ENCODE measurements at places on chromosomes 4 and X.

- no peak for DNase-seq
These were observed 392.0 kb downstream of the MAPK10 start for GRCh38 chr4:85967872-85968271.

- no peak for DNase-seq
These were observed 11.4 kb upstream of the SLAIN2 start for GRCh38 chr4:48329976-48330375.

DNA sequence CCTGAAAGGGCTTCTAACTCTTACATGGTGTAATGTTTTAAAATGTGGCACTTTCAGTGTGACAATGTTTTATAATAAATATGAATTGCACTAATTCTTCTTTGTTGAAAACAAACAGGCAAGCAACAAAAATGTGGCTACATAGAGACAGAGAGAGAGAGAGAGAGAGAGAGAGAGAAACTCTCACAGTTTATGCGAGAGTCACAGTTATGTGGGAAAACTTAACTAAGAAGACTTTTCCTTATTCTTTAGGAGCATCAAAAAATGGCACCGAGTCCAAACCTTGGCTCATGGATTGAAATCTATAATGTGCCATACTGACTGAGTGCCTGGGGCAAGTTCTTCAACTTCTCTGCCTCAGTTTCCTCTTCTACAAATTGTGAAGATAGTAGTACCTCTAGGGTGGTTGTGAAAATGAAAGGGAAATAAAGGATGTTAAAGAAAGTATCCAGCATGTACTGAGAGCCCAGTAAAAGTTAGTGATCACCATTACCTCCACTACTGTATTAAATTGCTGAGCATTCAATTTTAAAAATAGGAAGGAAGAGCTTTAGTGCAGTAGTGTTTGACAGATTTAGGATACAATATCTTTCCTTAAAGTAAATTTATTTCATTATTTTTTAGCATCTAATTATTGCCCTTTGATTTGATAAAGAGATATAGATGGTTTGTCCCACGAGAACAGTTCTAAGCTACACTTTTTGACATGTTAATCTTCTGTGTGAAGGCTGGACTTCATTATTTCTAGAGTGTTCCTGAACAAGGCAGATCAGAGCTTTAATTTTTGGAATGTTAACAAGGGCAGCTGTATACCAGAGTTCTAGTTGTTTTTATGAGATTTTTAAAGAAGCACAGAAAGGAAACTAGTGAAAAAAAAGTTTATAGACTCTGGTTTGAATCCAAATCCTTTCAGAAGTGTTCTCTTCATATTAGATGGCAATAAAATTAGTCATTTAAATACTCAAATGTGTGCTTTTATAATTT, 187.5 kb upstream of the ANK2 start:
- no peak for DNase-seq

DNA sequence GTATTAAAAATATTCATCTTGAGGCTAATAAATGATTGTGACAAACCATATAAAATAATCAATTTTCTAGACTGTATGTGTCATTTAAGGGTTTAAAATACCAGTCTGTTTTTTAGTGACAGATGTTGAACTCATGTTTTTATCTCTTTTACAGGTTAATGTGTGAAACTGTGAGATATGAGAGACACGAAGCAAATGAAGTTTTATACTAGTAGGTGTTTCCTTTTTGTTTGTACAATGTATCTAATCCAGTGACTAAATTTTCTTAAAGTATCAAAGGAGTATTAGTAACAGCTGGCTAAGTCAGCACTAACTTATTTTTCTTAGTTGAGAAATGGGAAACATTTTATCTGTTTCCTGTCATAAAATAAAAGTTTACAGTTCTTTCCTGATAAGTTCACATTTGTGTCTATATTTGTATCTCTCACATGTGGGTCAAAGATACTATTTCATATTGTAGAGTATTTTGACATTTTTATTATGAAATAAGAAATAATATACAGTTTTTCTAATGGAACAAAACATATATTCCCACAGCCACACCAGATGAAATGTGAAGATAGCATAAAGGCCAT, 90.3 kb downstream of the RAPGEF2 start:
- DNase-seq, result no peak

DNA sequence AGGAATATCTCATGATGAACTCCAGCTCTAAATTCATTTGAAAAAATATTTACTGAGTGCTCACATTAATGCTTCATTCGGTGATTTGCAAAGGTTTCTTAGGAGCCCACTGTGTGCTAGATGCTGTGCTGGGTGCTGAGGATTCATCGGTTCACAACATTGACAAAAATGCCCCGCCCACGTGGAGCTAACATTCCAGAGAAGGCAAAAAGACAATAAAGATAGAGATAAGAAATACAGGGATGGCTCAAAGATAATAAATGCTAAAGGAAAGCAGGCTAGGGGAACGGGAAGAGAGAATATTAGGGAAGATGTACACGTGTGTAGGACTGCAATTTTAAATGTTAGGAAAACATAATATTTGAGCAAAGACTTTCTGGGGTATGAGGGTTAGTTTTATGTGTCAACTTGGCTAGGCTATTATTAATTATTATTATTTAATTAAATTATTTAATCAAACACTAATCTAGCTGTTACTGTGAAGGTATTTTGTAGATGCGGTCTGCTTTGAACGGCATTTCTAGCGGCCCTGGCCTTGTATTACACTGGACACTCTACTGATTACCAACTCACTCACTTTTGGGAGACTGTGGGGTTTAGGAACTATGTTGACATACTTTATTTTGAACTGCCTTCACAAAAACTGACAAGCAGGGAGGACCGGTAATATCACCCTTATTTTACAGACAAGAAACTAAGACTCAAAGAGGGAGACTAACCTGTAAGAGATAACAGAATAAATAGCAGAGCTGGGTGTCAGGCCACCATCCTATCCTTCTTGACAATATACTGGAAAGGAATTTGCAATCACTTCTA, 61.9 kb upstream of the IRF2 start:
- no peak for DNase-seq

DNA sequence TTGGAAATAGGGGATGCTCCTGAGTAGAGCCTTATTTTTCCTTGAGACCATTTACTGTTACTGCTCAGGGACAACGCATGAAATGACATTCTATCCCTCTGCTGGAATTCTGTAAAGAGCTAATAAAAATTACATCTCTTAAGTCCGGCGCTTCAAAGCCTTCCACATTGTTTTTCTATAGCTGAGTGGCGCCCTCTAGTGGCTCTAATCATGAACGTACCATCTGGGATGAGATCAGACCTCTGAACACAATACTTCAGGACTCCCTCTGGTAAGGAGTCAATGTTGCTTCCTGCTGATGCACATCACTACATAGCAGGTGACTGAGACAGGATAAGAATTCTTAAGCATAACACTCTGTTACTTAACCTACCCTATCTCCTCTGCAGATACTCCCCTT, 6.0 kb downstream of the HMGN5 start:
- DNase-seq, result peak; percentile 1

DNA sequence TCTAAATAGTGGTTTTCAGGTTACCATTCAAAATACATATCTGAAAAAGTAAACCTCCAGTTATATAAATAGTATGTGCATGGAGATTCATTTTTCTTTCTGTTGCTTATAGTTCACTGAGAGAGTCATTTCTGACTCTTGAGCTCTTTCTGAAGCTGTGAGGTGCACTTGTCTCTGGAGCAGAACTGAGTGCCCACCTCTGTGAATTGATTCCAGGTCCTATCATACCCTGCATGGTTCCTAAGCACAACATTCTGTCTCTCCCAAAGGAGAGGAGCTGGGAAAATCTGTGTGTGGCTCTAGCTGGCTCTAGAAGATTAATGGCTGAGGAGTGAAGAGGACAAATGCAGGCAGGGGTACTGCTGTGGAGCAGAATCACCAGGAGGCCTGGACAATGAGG, 161.6 kb upstream of the HCCS start:
- DNase-seq, result no peak

GRCh38 chr4:56728512-56728911, 47.4 kb upstream of the HOPX start:
- no peak for DNase-seq

- DNase-seq, result no peak
These were observed 384.9 kb upstream of the SLC7A11 start for GRCh38 chr4:138627096-138627495.

DNA sequence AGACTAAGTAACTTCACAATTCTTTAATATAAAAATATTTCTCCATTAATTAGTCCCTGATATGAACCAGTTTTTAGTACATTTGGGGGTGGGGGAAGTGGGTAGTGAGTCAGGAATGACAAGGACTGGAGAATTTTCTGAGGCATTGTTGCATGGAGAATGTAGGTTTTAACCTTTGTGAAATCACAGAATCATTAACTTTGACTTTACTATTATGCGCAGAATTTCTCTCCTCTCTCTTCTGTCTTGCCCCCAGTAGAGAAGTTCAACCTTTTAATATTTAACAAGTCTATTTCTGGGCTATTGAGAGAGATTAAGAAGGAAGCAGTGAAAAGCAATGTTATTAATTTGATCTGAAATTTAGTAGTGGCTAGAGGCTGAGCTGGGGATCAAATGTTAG, 597.0 kb downstream of the PCDH18 start:
- DNase-seq, result no peak

DNA sequence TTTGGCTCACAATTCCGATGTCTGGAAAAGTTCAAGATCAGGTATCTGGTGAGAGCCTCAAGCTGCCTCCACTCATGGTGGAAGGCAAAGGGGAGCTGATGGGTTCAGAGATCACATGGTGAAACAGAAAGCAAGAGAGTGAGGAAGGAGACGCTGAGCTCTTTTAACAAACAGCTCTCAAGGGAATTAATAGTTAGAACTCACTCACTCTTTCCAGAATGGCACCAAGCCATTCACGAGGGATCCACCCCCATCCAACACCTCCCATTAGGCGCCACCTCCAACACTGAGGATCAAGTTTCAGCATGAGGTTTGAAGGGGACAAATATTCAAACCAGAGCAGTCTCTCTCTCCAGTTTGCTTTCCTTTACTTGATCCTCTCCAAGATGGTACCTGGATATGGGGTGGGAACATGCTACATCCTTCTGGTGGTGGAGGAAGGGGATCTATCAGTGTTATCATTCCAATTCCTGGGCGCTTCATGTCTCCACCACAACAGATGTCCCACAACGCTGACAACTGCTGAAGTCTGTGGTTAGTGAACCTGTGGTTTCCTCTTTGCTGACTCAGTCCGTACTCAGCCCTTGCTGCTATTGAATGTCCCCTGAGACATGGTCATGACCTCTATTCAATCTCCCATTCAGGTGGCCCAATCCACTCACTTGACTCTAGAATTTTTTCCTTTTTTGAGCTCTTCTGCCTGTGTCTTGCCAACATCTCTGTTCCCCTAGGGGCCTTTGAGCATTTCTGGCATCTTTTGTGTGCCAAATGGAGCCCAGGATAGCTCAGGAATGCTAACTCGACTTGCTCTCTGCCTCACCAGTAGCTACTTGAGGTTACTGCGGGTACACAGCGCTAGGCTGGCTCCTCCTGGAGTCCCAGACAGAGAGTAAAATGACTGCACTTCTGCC, 395.2 kb downstream of the MID1IP1 start:
- no peak for DNase-seq

DNA sequence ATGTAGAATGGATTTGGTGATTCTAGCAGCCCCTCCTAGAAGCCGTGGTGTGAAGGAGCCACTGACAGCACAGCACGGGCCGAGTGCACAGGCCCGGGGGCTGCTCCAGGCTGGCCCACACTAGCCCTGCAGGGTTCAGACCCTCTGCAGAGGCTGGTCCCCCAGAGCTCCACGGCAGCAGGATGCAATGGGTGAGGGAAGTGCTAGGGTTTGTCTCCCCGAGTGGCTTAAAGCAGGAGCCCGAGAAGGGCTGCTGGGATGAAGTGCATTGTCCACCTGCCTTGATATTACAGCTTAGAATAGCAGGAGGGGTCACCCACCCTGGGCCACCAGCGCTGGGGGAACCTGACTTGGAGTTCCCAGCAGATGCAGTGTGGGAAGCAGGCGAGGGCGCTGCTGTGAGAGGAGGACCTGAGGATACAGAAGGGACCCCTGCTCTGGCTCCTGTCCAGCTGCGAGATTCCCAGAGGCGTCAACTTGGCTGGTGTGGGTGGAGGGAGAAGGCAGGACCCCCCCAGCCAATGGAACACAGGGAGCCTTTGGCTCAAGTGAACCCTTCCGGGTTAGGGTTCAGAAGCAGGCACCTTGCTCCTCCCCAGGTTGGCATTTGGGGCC, 30.0 kb downstream of the WDR1 start:
- no peak for DNase-seq

DNA sequence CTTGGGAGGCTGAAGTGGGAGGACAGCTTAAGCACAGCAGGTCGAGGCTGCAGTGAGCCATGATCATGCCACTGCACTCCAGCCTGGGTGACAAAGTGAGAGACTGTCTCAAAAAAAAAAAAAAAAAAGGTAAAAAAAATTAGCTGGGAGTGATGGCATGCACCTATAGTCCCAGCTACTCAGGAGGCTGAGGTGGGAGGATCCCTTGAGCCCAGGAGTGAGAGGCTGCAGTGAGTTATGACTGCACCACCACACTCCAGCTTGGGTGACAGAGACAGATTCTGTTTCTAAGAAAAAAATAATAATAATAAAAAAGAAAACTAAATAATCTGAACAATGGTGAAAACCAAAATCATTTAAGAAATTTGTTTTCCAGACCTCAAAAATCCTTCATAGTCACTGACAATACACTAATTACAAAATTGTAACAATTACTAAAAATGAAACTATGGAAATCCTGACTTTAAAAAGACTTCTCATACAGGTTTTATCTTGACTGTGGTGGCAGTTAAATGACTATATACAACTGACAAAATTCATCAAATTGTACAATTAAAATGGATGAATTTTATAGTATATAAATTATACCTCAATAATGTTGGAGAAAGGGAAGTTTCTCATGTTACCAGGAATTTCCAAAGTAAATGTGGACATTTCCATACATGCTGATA, 31.3 kb downstream of the PHF8 start:
- no peak for DNase-seq

DNA sequence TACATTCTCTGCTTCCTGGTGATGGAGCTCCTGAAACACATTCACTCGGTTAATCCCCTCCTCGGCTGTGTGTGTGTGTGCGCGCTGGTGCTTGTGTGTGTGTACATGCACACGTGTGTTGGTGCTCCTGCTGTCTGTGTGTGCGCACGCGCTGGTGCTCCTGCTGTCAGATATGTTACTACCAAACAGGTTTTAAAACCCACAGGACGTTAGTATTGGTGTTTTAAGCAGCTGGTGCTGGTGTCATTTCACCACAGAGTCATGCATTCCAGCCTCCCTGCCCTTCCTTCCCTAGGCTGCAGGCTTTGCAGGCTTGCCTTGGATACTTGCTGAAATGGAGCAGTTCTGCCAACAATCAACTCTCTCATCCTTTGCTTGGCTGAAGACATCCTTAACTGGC, 48.1 kb upstream of the CPLX1 start:
- DNase-seq, result no peak

GRCh38 chr4:15654593-15655222, 449 bp downstream of the FBXL5 start:
- DNase-seq, result peak; percentile 11

GRCh38 chr4:38386654-38387188, 277.3 kb upstream of the KLF3 start:
- no peak for DNase-seq

- no peak for DNase-seq
These were observed 240.0 kb upstream of the PSAPL1 start for GRCh38 chr4:7674706-7675105.
